GM10248 (cell line): ENCODE measurements at places on chromosomes 12 and 14.
A peak's percentile ranks its signal among the peaks of the same experiment; 100 is the strongest.

GRCh38 chr14:52695481-52696091 lies at the start of gene ERO1A:
ERO1A (minus strand) TSS chr14:52695558; CDS start chr14:52695481, 77 bp downstream.
- DNase-seq: peak; percentile 80

DNA sequence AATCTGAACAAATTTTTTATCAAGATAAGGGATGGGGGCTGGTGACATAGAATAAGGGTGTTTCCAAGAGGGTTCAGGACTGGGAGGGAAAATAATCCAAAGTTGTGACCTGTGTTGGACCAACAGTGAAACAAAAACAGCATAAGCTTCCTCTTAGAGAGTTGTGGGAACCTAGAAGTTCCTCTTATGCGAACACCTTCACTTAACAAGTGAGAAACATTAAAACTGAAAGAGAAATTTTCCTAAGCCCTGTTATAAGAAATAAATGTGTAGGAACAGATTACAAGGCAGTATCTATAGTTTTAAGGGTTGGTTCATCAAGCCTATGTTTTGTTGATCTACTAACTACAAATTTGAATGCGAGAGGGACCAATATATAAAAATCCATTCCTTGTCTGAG lies 58.4 kb downstream of the LLPH start:
- DNase-seq: peak; percentile 34

DNA sequence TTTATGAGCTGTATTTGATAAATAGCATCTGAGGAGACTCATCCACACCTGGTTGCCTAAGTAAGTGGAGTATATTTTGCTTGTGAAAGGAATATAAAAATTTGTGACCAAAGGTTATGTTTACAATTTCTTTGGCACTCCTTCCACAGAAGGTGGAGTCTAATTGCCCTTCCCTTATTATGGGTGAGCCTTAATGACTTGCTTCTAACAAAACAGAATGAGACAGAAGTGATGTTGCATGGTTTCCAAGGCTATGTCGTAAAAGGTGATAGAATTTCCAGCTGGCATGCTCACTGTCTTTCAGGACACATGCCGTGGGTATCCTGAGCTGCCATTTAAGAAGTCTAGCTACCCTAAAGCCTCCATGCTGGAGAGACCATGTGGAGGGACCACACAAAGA lies 116.8 kb upstream of the ABCD2 start:
- DNase-seq: no peak

DNA sequence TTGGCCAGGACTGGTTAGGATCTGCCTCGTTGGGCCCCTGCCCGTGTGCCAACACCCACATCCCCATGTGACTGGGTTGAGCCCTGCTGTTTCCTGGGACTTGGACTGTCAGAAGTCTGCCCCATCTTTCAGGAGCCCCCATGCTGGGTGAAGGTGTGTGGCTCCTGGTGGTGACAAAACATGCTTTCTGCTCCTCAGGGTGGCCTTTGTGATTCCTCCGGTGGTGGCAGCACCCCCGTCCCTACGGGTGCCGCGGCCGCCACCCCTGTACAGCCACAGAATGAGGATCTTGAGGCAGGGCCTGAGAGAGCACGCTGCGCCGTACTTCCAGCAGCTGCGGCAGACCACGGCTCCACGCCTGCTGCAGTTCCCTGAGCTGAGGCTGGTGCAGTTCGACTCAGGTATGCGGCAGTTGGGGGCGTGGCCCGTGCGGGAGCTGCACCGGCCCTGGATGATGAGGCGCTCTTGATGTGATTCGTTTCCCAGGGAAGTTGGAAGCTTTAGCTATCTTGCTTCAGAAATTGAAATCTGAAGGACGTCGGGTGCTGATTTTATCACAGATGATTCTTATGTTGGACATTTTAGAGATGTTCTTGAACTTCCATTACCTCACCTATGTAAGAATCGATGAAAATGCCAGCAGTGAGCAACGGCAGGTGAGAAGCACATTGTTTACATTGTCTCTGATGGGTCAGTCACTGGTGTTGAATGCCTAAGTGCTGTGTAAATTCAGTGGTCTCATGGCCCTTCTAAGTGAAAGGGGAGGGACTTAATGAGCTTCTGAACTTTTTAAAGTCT lies 80.0 kb downstream of the EP400 start:
- no peak for DNase-seq

- DNase-seq: no peak
These were observed 368.1 kb upstream of the FOXG1 start for GRCh38 chr14:28398506-28398905.

DNA sequence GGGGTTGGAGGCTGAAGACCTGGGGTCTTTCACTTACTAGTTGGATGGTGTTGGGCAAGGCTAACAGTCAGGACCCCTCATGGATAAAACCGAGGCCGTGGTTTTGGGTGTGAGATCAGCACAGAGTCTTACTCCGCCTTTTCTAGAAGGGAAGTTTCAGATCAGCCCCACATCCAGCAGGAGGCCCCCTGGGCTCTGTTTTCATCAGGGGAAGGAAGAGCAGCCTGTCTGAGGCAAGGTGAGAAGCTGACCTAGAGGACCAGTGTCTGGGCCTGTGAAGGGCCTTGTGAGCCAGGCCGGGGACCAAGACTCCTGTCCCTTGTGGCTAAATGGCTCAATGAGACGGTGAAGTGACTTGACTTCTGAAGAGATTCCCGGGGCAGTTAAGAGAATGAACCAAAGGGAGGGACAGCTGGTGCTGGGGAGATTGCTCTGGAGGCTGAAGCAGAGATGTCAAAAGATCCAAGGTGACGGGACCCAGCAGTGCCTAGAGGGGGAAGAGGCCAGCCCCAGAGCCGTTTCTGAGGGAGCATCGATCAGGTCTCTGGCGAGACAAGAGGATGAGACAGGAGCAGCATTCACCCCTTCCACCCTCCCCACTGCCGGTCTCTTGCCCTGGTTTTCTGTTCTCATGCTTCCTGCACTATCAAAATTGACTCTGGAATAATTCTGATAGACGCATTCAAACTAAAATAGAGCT lies 40.1 kb upstream of the TSPAN9 start:
- no peak for DNase-seq

- no peak for DNase-seq
These were observed 29.5 kb downstream of the SPPL3 start for GRCh38 chr12:120874547-120875245.

DNA sequence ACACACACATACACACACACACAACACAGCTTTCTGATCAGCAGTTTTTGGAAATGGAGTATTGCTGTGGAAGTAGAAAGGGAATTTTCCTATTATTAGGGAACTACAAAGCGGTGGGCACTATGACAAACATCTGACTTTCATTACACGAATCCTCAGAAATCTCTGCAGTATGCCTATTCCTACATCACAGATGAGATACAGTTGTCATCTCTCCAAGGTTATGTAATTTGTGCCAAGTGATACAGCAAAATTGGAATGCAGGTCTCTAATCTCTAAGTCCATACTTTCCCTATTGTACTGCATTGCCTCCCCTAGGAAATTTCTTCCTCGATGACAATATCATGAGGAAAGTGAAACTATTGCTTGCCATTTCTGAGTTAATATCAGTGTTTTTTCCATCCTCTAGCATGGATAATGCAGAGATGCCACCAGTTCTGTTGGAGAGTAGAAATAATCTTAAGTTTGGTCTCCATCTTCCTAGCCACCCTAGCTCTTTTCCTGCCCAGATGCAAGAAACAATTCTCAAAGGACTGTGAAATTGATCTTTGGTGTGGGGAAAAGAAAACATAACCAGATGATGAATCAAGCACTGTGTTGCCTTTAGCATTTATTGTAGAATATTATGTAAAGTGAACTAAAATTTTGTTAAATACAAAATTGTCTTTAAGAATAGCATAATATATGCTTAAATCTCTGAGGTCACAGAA lies 94.7 kb downstream of the ERGIC2 start:
- no peak for DNase-seq

GRCh38 chr12:109714913-109715244 lies 1.3 kb downstream of the FAM222A start:
- DNase-seq: no peak

- no peak for DNase-seq
These were observed at the start of gene ASCL4 for GRCh38 chr12:107774349-107775029. ASCL4 (plus strand) TSS chr12:107774704; CDS start chr12:107775219, 515 bp downstream.

- DNase-seq: no peak
These were observed 106.8 kb downstream of the CALM1 start for GRCh38 chr14:90503582-90503981.

DNA sequence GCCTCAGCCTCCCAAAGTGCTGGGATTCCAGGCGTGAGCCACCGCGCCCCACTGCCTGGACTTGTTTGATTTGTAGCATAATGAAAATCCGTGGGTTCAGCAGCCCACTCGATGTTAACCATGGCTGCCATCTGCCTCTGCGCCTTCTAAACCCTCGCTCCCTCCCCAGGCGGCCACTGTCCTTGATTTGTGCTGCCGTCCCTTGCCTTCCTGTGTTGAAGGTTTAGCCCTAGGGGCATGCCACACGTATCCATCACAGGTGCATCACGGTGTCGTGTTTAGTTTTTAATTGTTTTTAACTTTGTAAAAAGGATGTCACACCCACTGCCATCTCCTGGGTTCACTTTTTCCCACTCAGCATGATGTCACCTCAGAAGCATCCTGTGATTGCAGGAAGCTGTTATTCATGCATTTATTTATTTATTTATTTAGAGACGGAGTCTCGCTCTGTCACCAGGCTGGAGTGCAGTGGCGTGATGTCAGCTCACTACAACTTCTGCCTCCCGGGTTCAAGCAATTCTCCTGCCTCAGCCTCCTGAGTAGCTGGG lies 24.5 kb upstream of the ULK1 start:
- DNase-seq: no peak

GRCh38 chr12:124352839-124353238 lies 57.9 kb downstream of the RFLNA start:
- no peak for DNase-seq

- no peak for DNase-seq
These were observed 4.0 kb downstream of the HOXC8 start for GRCh38 chr12:54012631-54013409.

- DNase-seq: no peak
These were observed 7.4 kb downstream of the GRIN2B start for GRCh38 chr12:13973996-13974395.

GRCh38 chr12:55675666-55676065 lies 32.0 kb downstream of the ITGA7 start:
- DNase-seq: no peak

GRCh38 chr12:118183711-118184110 lies 47.8 kb downstream of the PEBP1 start:
- DNase-seq: no peak

- no peak for DNase-seq
These were observed 360.5 kb downstream of the APAF1 start for GRCh38 chr12:99005601-99006000.

DNA sequence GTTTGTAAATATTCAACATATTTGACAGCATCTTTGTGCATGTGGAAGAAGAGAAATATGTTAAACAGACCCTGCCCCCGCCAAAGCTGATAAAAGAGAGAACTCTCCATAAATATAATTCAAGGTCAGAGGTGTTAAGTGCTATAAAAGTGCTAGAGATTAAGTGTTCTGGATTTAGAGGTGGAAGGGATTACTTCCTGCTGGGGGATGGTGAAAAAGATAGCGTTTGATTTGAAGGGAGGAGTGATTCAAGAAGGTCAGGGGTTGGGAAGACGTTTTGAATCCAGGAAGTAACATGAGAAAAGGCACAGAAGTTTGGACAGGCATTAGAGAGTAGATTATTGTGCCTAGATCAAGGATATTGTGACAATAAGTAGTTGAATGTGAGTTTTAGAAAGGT lies 30.2 kb downstream of the RIC8B start:
- DNase-seq: no peak

- DNase-seq: no peak
These were observed 65.3 kb upstream of the FAM181A start for GRCh38 chr14:93861836-93862235.

GRCh38 chr14:98168211-98168985 lies 1103.6 kb downstream of the BCL11B start:
- no peak for DNase-seq

GRCh38 chr12:66072566-66072965 lies 58.0 kb downstream of the LLPH start:
- DNase-seq: peak; percentile 43

DNA sequence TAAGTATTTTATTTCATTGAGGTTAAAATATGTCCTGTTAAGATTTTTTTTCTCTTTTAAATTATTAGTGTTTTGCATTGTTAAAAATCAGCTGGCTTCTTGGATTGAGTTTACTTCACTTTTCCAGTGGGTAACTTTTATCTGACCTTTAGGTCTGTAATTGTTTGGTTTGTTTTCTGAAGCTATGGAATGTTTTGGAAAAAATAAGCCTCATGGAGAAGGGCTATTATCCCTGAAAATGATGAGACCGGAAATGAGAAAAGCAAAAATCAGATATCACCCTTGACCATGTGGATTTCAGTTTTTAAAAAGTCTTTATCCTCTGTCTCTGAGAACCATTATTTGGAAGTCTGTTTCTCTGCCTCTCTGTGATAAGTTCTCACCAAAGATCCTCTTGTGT lies 180.9 kb downstream of the RAD51B start:
- no peak for DNase-seq

- no peak for DNase-seq
These were observed 1116.9 kb upstream of the TMEM132C start for GRCh38 chr12:127150028-127150427.
